Stimulated activated CD4-positive, alpha-beta T cell treated with anti-CD3 and anti-CD28 coated beads, Interleukin-4, amount 100 ng/mL, for 24 hours (primary cell): ENCODE measurements at places on chromosomes 7 and 10.

- no peak for DNase-seq
Observed at GRCh38 chr10:98328640-98329039, 60.6 kb upstream of the LOXL4 start.

GRCh38 chr7:142452791-142453190 is 194.9 kb upstream of the PRSS58 start:
- no peak for DNase-seq

DNA sequence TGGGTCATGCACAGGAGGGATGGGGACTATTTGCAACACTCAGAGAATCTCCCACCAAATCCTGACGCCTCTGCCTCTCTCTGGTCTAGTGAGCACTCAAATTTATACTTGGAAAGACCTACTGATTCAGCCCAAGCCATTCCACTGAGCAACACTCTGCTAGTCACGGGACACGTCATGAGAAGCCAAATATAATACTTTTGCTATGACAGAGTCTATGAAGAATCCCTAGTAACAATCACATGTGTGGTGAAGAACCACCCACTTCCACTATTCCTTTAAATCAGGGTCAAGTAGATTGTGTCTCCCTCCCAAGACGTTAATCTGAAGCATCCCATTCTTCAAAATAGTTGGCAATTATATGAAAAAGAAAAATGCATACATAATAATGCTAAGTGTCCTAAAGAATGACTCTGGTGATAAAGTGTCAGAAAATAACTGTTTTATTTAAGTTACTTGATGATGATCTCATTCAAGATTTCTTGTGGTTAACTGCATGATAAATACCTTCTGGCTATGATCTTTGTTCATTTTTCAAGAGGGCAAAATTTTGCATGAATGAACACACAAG is 28.5 kb downstream of the CHCHD3 start:
- no peak for DNase-seq

- DNase-seq, result peak; percentile 36
Observed at GRCh38 chr10:50421026-50421719, 169.9 kb upstream of the ASAH2 start.

DNA sequence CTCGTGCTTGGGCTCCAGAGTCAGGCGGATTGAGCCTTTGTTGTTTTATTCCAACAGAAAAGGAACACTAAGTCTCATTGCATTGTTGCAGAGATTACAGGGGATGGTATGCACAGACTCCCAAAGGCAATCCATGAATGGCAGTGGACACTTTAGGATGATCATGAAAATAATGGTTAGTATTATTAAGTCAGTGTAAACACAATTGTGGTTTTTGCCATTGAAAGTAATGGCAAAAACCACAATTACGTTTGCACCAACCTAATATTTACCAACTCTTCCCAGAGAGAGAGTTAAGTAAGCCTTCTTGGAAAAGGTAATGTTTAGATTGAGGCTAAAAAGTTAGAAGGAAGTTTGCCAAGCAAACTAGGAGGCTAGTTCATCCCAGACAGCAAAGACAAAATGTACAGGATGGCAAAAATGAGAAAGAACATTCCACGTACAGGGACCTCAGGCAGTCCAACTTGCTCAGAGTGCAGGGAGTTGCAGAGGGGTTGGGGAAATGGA is 72.9 kb upstream of the AMPH start:
- no peak for DNase-seq

DNA sequence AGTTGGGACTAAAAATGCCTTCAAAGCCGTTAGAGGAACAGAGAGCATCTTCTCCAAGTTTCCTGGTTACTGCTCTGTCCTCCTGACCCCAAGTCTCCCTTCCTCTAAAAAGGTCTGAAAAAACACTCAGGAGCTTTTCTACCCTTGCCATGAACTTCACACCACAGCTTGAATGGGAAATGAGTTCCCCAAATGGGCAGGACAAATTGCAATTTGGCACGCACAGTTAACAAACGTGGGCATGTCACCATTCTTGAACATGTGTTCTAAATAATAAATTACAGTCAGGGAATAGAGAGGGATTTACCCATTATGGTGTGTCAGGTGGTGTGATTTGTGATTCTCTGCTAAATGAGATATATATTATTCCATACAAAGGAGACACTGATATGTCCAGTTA is 91.2 kb upstream of the WNT16 start:
- no peak for DNase-seq

DNA sequence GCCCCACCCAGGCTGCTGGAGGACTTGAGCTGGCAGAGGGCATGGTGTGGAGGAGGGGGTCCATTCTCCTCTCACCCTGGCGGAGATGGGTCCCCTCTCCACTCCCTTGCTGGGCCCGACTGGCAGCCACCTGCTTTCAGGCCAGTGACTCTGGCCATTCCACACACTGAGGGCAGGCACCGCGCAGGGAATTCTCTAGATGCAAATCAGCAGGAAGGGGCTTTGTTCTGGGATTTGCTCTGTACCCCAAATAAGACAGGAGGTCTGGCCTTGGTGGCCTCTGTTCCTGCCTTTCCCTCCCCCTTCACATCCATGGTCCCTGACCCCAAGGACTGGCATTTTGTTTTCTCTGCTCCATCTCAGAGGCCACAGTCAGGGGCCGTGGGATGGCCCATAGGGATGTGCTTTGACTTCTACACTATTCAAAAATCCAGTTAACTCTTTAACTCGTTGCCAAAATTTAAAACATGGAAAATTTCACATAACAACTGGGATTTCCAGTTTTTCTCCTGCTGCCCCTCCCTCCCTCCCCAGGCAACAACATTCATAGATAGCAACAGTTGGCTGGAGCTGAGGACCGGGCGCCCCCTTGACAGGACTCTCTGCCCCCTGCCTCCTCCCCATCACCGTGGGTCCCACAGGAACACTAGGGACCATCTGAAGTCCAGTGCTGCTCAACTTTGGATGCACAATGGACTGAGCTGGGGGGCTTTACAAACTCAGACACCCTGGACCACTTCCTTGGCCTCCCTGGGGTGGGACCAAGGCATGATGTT is 33.9 kb downstream of the PPIF start:
- DNase-seq, result no peak

DNA sequence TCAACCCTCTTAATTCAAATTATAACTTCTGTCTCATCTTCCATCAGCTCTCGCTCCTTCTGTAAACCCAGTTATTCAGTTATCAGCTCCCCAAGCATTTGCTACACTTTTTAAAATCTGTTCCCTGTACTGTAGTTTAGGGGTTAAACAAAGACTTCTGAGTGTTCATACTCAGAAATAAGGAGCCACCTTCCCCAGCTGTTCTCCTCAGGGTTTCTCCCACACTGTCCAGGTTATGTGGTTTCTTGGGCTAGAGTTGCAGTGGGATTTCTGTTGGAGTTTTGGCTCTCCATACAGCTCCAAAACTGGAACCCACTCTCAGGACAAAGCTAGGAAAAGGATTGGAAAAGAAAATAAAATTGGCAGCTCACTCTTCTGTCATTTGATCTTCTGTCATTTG is 20.8 kb downstream of the NHLRC2 start:
- DNase-seq, result no peak

GRCh38 chr7:148461392-148462179 is 129.0 kb upstream of the C7orf33 start:
- DNase-seq, result no peak

- DNase-seq, result no peak
Observed at GRCh38 chr7:22607180-22607579, 107.2 kb upstream of the STEAP1B start.

GRCh38 chr7:12635830-12636229 is 51.6 kb upstream of the ARL4A start:
- peak; percentile 7 for DNase-seq

DNA sequence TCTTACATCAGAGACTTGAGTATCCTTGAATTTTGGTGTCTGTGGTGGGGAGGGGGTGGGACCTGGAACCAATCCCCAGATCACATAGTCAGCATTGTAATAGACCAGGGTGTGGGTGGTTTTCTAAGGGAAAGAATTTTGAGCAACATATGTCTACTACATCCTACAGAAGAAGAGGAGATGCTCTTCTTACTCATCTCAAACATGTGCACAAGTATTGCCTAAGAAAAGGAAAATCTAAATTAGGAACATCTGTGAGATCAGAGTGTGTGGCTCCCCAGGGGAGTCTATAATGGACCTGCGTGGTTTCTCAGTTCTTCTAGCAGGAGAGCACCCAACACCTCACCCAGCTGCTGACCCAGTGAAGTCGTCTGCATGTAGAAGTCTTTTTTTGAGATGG is 148.8 kb downstream of the CCDC3 start:
- DNase-seq, result no peak

DNA sequence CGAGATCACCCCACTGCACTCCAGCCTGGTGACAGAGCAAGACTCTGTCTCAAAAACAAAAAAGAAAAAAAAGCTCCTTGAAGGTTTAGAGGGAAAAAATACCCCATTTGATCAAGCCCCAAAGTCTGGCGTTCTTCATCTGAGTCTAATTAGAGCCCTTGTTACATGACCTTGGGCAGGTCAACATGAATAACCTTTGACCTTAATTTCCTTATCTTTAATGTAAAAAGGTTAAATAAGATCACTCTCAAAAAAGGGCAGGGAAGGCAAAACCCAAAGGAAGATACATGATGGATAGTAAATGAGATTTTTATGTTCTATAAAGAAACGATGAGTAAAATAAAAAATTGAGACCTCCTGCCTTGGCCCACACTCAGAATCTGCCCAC is 40.3 kb downstream of the SLC37A3 start:
- no peak for DNase-seq

DNA sequence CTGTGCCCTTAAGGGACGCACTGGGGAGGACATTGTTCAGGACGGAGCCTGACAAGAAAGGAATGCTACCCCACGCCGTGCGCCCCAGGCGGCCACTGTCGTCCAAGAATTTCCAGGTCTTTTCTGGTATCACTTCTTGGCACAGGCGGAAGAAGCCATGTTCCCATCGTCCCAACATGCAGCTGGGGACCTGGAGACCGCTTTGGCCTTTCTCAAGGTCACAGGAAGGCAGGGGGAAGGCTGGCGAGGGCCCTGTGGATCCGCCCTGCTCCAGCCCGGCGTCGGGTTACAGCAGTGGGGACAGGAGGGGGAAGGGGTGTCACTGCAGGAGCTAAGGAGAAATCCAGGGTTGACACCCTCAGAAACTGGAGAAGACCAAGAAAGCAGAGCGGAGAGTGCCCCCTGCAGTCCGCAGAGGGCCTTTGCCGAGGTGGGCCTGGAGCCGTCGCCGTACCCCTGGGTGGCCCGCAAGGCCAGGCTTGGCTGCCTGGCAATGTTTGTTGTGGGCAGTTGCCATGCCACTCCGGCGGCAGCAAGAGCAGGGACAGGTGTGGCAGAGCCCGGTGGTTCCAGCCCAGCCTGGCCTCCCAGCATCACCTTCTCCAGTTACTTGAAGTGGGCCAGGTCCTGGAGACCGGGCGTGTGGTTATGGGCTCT is 104.1 kb downstream of the LHPP start:
- no peak for DNase-seq

GRCh38 chr7:25894902-25895791 is 256.9 kb upstream of the NFE2L3 start:
- peak; percentile 57 for DNase-seq

- no peak for DNase-seq
Observed at GRCh38 chr7:66443946-66444345, 184.7 kb upstream of the KCTD7 start.

DNA sequence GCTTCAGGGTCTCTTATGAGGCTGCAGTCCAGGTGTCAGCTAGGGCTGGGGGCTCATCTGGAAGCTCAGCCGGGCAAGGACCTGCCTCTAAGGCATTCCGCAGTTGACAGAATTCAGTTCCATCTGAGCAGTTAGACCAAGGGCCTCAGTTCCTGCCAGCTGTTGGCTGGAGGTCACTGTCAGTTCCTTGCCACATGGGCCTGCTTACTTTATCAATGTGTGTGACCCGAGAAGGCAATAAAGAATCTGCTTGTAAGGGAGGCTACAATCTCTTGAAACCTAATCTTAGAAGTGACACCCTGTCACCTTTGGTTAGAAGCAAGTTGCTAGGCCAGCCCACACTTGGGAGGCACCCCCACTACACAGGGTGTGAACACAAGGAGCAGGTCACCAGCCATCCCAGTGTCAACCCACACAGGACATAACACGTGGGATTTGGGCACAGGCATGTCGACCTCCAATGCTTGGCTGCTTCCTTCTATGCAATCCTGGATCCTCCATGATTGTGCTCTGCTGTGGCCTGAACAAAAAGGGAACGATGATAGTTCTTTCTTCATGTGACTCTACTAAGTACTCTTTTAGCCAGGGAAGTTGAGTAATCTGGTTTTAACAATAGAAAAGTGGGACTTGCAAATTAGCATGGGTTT is 41.8 kb downstream of the MTURN start:
- DNase-seq, result no peak

DNA sequence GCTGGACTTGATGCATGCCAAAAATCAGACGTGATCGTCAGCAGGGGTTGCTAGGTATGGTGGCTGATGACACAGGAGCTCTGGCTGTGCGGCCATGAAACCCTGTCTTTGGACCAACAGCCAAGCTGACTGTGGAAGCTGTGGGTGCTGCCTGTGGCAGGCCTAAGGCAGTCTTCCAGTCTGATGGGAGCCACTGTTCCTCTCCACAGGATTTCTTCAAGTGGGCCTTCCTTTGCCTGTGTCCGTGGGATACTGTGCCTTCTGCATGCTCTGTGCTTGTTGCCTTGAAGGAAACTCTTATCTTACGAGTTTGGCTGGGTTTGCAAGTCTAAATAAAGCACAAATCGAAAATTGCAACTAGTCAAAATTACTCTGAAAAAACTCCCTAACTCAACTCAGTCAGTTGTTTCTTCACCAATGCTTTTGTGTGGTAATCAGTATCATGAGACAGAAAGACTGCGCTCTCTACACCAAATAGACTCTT is 101.9 kb upstream of the PDLIM1 start:
- no peak for DNase-seq

DNA sequence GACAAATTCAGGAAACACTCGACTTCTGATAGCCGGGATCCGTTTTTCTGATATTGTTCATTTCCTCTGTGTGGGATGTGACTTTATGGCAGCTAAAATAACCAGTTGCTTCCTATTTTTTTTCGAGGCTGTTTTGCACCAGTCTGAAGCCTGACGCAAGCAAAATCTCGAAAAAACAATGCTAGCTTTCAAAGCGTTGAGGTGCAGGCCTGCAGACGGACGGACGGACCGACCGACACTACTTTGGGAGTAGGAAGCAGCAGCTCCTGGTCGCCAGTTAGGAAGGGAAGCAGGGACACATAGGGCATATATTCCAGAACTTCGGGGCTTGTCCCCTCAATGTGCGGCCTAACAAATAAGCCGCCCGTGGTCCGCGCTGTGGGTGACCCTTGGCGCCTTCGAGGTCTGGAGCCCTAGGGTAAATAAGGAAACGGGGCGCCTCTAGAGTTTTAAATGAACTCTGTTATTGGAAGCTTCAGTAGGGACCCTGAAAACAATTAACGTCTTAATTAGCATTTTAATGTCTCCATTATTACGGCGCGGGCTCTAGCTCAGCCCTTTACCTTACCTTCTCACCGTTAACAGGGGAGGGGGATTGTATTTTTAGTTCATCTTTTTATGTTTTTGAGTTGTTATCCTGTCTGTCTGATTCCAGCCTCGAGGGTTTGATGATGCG is 1.3 kb downstream of the HHEX start:
- no peak for DNase-seq
